Adipose tissue (tissue), 3 donors: ENCODE measurements at places on chromosomes 7 and 10. TPM values are rescaled to one million over a fixed set of nuclear protein-coding genes. Genes with fewer than 3 reads are reported as not detected.

NEURL1 gene
- not detected for polyA plus RNA-seq

IFIT1B gene
- polyA plus RNA-seq: not detected

GDF2 gene
- polyA plus RNA-seq: not detected

FRA10AC1 gene
- polyA plus RNA-seq: 6.7 TPM

TUBB8 gene
- not detected for polyA plus RNA-seq

CYP3A7 gene
- polyA plus RNA-seq: not detected

MBLAC1 gene
- 2.3 TPM for polyA plus RNA-seq

C7orf57 gene
- polyA plus RNA-seq: not detected

AVL9 gene
- polyA plus RNA-seq: 10.1 TPM

SERPINE1 gene
- 17.2 TPM for polyA plus RNA-seq

TEX36 gene
- polyA plus RNA-seq: not detected

GRM8 gene
- polyA plus RNA-seq: 0.08 TPM

FAM13C gene
- polyA plus RNA-seq: 4.4 TPM

NPFFR1 gene
- 0.01 TPM for polyA plus RNA-seq

PITX3 gene
- polyA plus RNA-seq: 0.36 TPM

LYZL1 gene
- polyA plus RNA-seq: not detected

TRIL gene
- polyA plus RNA-seq: 1.7 TPM

OPALIN gene
- polyA plus RNA-seq: not detected

CRTAC1 gene
- 0.34 TPM for polyA plus RNA-seq

ATXN7L1 gene
- polyA plus RNA-seq: 5.3 TPM

CAV1 gene
- 203 TPM for polyA plus RNA-seq

GIMAP2 gene
- 8.3 TPM for polyA plus RNA-seq

NPSR1 gene
- polyA plus RNA-seq: not detected

SUN3 gene
- not detected for polyA plus RNA-seq

SLC26A5 gene
- 0.06 TPM for polyA plus RNA-seq

UBE3C gene
- polyA plus RNA-seq: 33.2 TPM

ACSM6 gene
- 0.34 TPM for polyA plus RNA-seq

CEP55 gene
- polyA plus RNA-seq: 0.22 TPM

PIK3AP1 gene
- polyA plus RNA-seq: 4.4 TPM

MMP21 gene
- not detected for polyA plus RNA-seq

ZNF365 gene
- 0.11 TPM for polyA plus RNA-seq

MRLN gene
- 2.3 TPM for polyA plus RNA-seq

HOXA9 gene
- 1.4 TPM for polyA plus RNA-seq

PDE1C gene
- polyA plus RNA-seq: 0.32 TPM

ATRNL1 gene
- 0.94 TPM for polyA plus RNA-seq

TLX1 gene
- not detected for polyA plus RNA-seq

CPA4 gene
- polyA plus RNA-seq: 0.67 TPM

GPRIN2 gene
- 0.46 TPM for polyA plus RNA-seq

PANK1 gene
- polyA plus RNA-seq: 1.4 TPM

NANOS1 gene
- polyA plus RNA-seq: 6.8 TPM

GNGT1 gene
- not detected for polyA plus RNA-seq

TAS2R3 gene
- not detected for polyA plus RNA-seq

ACBD7 gene
- not detected for polyA plus RNA-seq

LRIT1 gene
- polyA plus RNA-seq: not detected

OR6V1 gene
- not detected for polyA plus RNA-seq
